ENCODE measurements at places on chromosomes 6 and 20. TPM values are rescaled to one million over a fixed set of nuclear protein-coding genes. Genes with fewer than 3 reads are reported as not detected.

GRCh38 chr6:40986921-40987819 lies 51.9 kb downstream of the UNC5CL start:
- no peak for DNase-seq

DNA sequence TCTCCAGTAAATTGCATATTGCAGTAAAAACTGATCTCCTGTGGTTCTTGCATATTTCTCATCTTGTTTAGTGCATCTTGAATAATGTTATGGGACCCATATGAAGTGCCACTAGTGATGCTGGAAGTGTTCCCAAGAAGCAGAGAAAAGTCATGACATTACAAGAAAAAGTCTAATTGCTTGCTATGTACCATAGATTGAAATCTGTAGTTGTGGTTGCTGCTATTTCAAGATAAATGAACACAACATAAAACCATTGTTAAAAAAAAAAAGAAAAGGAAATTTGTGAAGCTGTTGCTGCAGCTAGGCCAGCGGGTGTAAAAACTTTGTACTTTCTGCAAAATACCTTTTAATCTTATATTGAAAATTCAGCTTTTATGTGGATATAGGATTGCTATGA lies 304.5 kb downstream of the PHF3 start:
- DNase-seq, result no peak

Gene CDH22
- not detected for total RNA-seq

DNA sequence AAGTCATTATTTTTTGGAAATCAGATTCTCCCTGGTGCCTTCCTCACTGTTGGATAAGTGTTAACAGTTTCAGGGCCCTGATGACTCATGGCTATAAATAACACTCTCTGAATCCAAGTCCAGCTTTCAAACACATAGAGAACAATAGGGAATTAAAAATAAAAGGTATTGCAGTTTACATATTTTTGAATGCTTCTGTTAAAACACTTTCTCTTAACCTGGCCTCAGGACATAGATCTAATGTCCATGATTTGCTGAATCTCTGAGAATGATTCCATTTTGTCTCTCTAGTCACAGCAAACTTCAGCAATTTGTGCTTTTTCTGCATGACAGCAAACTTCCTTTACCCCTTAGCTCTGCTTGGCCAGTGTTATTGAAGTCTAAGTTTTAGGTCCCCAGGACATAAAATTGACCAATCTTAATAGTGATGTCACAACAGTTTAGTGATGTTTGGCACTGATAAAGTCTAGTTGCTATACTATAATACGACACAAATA lies 1192.4 kb upstream of the CITED2 start:
- peak; percentile 9 for DNase-seq

Gene GDAP1L1
- total RNA-seq, result not detected

DNA sequence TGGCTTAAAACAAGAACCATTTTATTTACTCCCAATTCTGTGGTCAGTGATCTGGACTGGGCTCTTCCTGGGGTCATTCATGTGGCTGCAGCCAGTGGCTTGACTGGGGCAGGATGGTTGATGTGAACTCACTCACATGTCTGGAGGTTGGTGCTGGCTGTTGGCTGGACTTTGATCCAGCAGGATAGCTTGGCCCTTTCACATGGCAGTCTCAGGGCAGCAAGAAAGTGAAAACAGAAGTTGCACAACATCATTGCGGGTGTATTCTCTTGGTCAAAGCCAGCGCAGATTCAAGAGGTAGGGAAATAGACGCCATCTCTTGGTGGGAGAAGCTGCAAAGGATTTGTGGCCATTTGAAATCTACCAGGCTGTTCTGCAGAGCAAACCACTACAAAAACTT lies 77.2 kb downstream of the MDGA1 start:
- DNase-seq, result peak; percentile 47

DNA sequence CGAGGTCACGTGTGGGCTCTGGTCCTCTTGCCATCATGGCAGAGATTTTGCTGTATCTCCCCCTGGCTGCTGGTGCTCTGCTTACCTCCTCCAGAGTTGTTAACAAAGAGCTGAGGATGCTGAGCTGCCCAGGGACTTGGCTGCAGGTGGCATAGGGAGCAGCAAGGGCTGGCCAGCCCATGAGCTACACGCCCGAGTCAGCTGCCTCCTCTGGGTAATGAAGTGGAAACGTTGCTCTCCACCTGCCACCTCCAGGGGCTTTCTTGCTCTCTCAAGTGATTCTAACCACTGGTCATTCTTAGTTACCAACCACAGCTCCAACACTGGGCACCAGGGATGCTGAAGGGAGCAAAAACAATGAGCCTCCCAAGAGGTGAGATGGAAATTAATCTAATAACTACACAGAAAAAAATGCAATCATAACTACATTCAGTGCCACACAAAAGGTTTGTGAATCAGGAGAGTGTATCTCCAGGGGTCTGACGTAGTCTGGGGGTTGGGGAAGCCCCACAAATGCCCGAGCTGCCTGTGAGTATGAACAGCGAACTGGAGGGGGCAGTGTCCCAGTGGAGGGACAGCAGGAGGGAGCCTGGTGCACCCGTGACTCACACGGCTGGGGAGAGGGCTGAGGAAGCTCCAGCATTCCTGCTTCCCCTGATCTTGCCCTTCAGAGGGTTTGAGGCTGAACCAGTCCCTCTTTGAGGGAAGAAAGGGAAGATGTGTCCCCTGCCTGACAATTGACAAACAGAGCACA lies 78.7 kb downstream of the CDH26 start:
- DNase-seq, result no peak

- DNase-seq, result no peak
Observed at GRCh38 chr6:122749451-122750050, 30.0 kb upstream of the FABP7 start.

- no peak for DNase-seq
Observed at GRCh38 chr6:112956696-112957535, 609.8 kb downstream of the RFPL4B start.

DNA sequence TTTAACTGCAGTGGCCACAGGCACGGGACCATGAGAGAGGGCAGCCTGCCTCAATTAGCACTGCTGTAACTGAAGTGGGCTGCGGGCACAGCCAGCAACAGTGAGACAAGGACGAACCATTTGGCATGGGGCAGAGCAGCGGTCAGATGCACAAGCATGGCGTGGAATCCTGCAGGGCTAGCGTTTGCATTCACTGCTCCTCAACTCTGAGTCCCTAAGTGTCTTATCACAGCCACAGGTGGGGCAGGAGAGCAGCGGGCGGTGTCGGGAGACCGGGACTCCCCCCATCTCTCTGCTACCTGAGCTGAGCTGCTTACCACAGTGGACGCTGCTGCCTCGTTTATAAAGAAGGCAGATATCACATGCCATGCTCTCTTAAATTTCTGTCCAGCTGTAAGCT lies 31.3 kb upstream of the PDE10A start:
- DNase-seq, result no peak

GRCh38 chr6:146135167-146135566 lies 106.3 kb downstream of the GRM1 start:
- DNase-seq, result no peak

Gene BPIFA1
- total RNA-seq, result not detected

DNA sequence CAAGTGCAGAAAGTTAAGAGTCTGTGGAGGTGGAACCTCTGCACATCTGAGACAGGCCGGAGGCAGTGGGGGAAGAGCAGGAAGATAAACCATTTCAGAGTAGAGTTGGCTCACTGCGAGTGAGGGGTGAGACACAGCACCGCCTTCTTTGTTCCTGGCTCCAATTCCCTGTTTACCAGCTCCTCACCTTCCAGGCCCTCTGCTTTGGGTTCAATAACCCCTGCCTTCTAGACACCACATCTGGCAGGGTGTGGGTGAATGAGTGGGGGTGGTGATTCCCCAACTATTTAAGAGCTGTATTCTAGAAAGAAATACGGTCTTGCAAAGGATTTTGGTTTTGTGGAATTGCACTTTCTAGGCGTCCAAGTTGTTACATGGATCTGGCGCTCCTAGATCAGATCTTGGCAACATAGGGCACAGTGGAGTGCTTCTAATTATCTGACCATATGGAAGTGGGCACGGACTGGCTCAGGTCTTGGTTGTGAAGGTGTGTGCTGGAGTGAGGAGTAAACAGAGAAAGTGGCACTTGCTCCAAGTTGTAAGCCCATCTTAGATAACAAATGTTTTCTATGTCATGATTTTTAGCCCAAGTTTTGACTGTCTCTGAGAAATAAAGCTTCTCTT lies 141.6 kb upstream of the NRN1 start:
- DNase-seq, result no peak

Gene NOX3
- not detected for total RNA-seq

Data from epithelial cell of proximal tubule (primary cell).